ENCODE measurements at places on chromosomes 2 and 18. TPM values are rescaled to one million over a fixed set of nuclear protein-coding genes. Genes with fewer than 3 reads are reported as not detected.

DNA sequence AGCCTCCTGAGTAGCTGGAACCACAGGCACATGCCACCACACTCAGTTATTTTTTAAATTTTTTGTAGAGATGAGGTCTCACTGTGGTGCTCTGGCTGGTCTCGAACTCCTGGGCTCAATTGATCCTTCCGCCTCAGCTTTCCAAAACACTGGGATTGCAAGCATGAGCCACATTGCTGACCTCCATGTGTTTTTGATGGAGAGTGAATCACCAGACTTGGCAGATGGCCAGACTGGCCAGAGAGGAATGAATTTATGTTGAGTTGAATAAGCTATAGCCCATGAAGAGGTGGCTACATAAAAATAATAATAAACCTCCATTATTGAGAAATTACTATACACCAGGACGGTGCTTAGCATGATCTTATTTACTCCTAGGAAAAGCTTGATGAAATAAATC is 91.5 kb downstream of the MREG start:
- no peak overlapping the region for H3K27ac ChIP-seq
- H3K4me3 ChIP-seq, result no peak overlapping the region
- no peaks in the 10 kb centered on the region for H3K36me3 ChIP-seq
- DNase-seq, result no peak
- H3K27me3 ChIP-seq, result no peaks in the 10 kb centered on the region

DNA sequence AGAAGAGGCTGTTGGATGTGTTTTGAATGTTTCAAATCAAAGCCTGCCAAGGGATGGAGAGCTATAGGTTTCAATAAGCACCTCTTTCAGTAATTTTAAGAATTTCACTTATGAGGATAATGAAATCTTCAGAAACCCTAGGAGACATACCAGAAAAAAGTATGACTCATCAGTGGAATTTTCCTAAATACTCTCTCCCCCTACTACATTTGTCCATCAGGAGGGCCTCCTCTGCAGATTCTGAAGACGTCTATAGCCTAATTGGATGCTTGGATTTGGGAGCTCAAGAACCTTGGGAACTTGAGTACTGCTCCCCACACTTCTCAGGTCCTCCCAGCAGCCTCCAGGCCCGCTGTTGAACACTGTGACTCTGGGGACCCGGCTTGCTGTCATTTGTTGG is 374.3 kb downstream of the SLC4A3 start:
- no peak for DNase-seq
- no peak overlapping the region for H3K27ac ChIP-seq
- H3K36me3 ChIP-seq, result no peaks in the 10 kb centered on the region
- H3K4me3 ChIP-seq, result no peak overlapping the region
- H3K4me1 ChIP-seq, result no peaks in the 10 kb centered on the region

DNA sequence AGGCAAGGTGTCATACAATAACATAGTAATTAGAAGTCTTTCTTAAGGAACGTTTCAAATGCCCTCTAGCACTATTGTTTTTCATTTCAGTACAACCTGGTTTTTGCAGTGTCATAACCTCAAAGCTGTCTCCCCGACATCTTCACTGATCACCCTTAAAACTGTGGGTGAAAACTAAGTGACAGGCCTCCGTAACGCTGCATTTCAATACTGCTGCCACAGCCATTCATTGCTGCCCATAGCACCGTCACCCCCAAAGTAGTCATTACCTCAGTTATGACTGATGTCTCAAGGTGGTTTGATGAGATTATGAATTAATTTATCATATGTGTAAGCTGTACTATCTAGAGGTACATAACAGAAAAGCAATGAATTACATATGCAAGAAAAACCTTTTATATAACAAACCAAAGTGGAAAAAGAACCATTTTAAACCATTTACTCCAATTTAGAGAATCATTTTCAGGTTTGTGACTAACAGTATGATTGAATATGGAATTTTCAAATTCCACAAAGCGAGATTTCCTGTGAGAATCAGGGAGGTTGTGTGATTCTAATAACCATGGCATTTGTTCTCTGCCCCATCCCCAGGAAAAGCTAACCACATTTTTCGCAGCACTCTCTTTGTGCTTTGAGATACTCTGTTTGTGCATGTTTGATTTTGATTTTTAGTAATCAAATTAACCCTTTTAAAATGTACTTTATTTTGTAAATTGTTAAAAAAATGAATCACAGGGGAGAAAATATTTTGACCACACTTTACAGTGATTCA is 263.0 kb downstream of the PTGR3 start:
- peaks cover 11% of the 10 kb centered on the region for H3K4me1 ChIP-seq
- no peak overlapping the region for H3K4me3 ChIP-seq
- H3K27ac ChIP-seq, result no peak overlapping the region
- no peak for DNase-seq
- H3K36me3 ChIP-seq, result no peaks in the 10 kb centered on the region

DNA sequence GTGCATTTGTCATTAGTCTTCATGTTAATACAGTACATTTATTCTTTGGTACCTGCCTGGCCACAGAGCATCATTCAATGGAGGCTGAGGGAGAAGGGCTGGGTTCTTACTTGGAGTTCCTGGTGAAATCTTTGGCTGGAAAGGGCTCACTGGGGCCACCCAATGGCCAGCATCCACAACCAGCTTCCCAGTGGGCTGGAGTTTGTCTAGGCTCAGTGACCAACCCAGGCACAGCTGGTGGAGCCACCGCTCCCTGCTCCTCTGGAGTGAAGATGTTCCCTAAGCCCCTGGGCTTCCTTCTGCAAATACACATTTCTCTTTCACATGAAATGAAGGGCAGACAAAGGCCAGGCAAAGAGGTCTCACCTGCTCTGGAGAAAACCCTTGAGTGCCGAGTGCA is 34.4 kb downstream of the EHD3 start:
- no peak overlapping the region for H3K4me3 ChIP-seq
- no peak for DNase-seq

DNA sequence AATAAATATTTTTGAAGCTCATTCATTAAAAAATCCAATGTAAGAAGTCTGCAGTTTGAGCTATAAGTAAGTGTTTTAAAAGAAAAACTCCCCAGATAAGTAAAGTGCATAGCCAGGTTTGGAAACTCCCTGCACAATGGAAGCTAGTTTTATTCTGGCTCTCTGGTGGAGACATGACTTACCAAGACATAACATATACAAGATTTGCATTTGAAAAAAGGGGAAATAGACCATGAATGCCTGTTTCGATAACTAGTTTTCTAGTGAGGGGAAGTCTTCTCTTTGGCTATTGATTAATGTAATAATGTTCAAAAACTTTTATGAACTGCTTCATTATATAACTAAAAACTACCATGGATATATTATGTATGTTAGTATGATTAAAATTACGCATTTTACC is 435.2 kb downstream of the ARHGAP15 start:
- peaks cover 5% of the 10 kb centered on the region for H3K36me3 ChIP-seq
- no peaks in the 10 kb centered on the region for H3K27me3 ChIP-seq
- no peaks in the 10 kb centered on the region for H3K4me1 ChIP-seq
- no peak for DNase-seq
- H3K27ac ChIP-seq, result no peak overlapping the region

GRCh38 chr2:118554616-118555015 is 292.8 kb downstream of the EN1 start:
- H3K27me3 ChIP-seq, result no peaks in the 10 kb centered on the region
- no peak overlapping the region for H3K4me3 ChIP-seq
- H3K4me1 ChIP-seq, result no peaks in the 10 kb centered on the region
- no peaks in the 10 kb centered on the region for H3K36me3 ChIP-seq

DNA sequence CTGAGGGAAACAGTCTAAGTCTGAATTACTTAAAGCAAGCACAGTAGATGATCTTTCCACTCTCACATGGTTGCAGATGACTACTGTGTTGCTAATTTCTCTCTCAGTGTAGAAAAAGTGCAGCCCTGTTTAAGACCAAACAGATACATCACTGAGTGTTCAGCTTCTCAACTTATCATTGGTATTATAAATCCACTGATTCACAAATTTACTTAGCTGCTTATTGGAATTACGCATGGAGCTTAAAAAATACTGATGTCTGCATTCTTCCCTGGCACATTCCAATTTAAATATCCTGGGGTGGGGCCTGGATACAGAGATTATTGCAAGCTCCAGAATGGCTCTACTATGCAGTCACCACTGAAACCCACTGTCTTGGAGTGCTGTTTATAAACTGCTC is 411.2 kb downstream of the RND3 start:
- no peaks in the 10 kb centered on the region for H3K36me3 ChIP-seq
- H3K4me3 ChIP-seq, result no peak overlapping the region
- H3K27me3 ChIP-seq, result no peaks in the 10 kb centered on the region

DNA sequence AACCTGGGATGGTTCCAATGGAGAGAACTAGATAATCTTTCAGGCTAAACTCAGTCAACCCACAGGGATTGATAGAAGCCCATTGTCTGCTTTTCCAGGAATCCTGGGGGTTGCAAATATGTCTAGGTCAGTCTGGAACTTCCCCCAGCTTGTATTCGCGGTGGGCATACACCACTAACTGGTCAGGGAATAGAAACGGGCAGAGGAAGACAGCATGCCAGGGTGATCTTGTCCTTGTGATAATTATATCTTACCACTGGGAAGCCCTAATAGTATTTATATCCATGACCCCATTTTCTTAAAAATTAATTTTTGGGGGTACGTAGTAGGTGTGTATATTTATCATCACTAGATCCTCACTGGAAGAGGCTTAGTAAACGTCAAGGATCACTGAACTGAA is 101.9 kb downstream of the SETBP1 start:
- H3K4me3 ChIP-seq, result no peak overlapping the region
- no peak for DNase-seq
- H3K27ac ChIP-seq, result no peak overlapping the region
- no peaks in the 10 kb centered on the region for H3K36me3 ChIP-seq

DNA sequence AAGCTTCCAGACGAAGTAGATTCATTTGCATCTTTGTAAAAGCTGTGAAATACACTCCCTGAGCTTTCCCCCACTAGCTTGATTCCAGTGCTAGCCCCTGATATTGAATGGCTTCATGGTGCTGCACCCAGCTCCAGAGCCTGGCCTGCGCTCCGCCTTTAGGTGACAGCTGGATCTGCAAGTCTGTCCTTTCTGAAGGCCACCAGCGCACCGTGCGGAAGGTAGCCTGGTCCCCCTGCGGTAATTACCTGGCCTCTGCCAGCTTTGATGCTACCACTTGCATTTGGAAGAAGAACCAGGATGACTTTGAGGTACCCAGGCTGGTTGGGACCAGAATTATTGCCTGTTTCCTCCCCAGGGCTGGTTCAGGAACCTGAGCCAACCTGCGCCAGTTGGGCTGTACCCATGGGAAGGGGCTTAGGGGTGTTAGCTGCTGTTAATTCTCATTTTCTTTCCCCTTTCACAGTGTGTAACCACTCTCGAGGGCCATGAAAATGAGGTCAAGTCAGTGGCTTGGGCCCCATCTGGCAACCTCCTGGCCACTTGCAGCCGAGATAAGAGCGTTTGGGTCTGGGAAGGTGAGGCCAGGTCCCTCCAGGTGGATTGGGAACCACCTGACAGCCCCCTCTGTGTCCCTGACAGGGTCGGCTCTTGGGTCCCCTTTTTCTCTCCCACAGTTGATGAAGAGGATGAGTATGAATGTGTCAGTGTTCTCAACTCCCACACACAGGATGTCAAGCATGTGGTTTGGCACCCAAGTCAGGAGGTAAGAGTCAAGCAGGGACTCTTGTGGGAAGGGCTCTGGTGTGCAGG is 1.3 kb downstream of the CIAO1 start:
- H3K27ac ChIP-seq, result peak overlapping the region; percentile 89
- H3K4me1 ChIP-seq, result peaks cover 36% of the 10 kb centered on the region
- DNase-seq, result peak; percentile 23
- peaks cover 34% of the 10 kb centered on the region for H3K36me3 ChIP-seq
- H3K27me3 ChIP-seq, result no peaks in the 10 kb centered on the region

- no peaks in the 10 kb centered on the region for H3K36me3 ChIP-seq
- H3K4me1 ChIP-seq, result no peaks in the 10 kb centered on the region
- H3K27ac ChIP-seq, result no peak overlapping the region
- no peak for DNase-seq
- H3K4me3 ChIP-seq, result no peak overlapping the region
- H3K27me3 ChIP-seq, result no peaks in the 10 kb centered on the region
These were observed 396.1 kb downstream of the NRXN1 start for GRCh38 chr2:50635824-50636223.

DNA sequence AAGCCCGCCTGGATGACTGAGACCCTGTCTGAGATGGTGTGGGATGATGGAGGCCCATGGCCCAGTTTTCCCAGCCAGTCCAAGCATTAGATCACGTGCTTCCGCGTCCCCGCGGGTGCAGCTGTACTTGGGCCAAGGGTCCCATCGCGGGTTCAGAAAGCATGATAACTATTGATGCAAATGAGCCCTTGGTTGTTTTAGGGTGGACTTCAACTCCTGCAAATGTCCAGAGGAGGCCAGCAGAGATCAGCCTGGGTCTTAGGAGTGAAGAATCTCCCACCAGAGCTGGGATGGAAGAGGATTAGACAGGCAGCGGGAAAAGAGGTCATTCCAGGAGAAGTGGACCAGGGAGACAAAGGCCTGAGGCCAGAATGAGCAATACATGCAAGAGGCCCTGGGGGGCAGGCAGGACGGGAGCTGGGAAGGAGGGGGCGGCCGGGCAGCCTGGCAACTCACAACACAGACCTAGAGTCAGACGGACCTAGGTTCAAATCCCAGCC is 89.9 kb upstream of the TMEM247 start:
- no peaks in the 10 kb centered on the region for H3K36me3 ChIP-seq
- DNase-seq, result no peak
- no peak overlapping the region for H3K27ac ChIP-seq
- H3K27me3 ChIP-seq, result no peaks in the 10 kb centered on the region
- H3K4me3 ChIP-seq, result no peak overlapping the region

GRCh38 chr2:30689496-30690125 is 117.6 kb downstream of the CAPN13 start:
- DNase-seq, result no peak
- H3K36me3 ChIP-seq, result no peaks in the 10 kb centered on the region
- no peak overlapping the region for H3K4me3 ChIP-seq

- H3K27me3 ChIP-seq, result no peaks in the 10 kb centered on the region
- H3K27ac ChIP-seq, result no peak overlapping the region
- no peaks in the 10 kb centered on the region for H3K4me1 ChIP-seq
- no peak for DNase-seq
- no peak overlapping the region for H3K4me3 ChIP-seq
- no peaks in the 10 kb centered on the region for H3K36me3 ChIP-seq
These were observed 222.0 kb downstream of the KLHL29 start for GRCh38 chr2:23606968-23607367.

GRCh38 chr2:43054367-43054766 is 172.0 kb downstream of the ZFP36L2 start:
- no peaks in the 10 kb centered on the region for H3K27me3 ChIP-seq
- DNase-seq, result no peak
- no peak overlapping the region for H3K27ac ChIP-seq
- no peak overlapping the region for H3K4me3 ChIP-seq

The HOXD4 gene
- total RNA-seq, result not detected

The ANKAR gene
- total RNA-seq, result 3.3 TPM

The CTNNA2 gene
- not detected for total RNA-seq

The FOXD4L1 gene
- total RNA-seq, result 0.18 TPM

The SCYGR4 gene
- total RNA-seq, result not detected

The OBSL1 gene
- total RNA-seq, result 0.69 TPM

The ELOA2 gene
- not detected for total RNA-seq

The MPP4 gene
- total RNA-seq, result not detected

The UPP2 gene
- total RNA-seq, result not detected

The TRIM54 gene
- 0.22 TPM for total RNA-seq

All from CD8-positive, alpha-beta memory T cell (primary cell).